ENCODE measurements at places on chromosomes 16 and 17. TPM values are rescaled to one million over a fixed set of nuclear protein-coding genes. Genes with fewer than 3 reads are reported as not detected.

Gene PGS1
- total RNA-seq, result 29.2 TPM

Gene FLYWCH1
- total RNA-seq, result 36.4 TPM

Gene CDRT4
- 1.8 TPM for total RNA-seq

Gene PLA2G15
- total RNA-seq, result 17.2 TPM

Gene CDK5R1
- total RNA-seq, result 0.28 TPM

Gene CBFA2T3
- total RNA-seq, result not detected

Gene CD68
- 16.3 TPM for total RNA-seq

Gene HOXB3
- total RNA-seq, result under 0.01 TPM

Gene CTF1
- 1.7 TPM for total RNA-seq

Gene TMEM114
- not detected for total RNA-seq

Gene TBX21
- 0.14 TPM for total RNA-seq

Gene FOXN1
- total RNA-seq, result not detected

Gene EME1
- total RNA-seq, result 1.3 TPM

Gene CBX2
- total RNA-seq, result 0.28 TPM

Gene TP53TG3C
- total RNA-seq, result not detected

Gene KDM6B
- total RNA-seq, result 7.7 TPM

Gene ZACN
- total RNA-seq, result not detected

Gene OR1A1
- total RNA-seq, result not detected

Gene HID1
- 0.28 TPM for total RNA-seq

Gene SYT17
- under 0.01 TPM for total RNA-seq

Gene UTS2R
- not detected for total RNA-seq

Gene RUNDC3A
- total RNA-seq, result 0.43 TPM

Gene C16orf54
- total RNA-seq, result not detected

Gene RNF40
- total RNA-seq, result 53.8 TPM

Gene TBC1D3K
- under 0.01 TPM for total RNA-seq

Gene ST6GALNAC1
- not detected for total RNA-seq

Gene SP6
- total RNA-seq, result under 0.01 TPM

Gene HS3ST3A1
- total RNA-seq, result 4.1 TPM

Gene CACNG1
- total RNA-seq, result not detected

Gene CCL4L2
- 0.14 TPM for total RNA-seq

Gene CANT1
- 27.9 TPM for total RNA-seq

Gene ZFP3
- total RNA-seq, result 1.3 TPM

Gene CD300LF
- total RNA-seq, result not detected

Gene MMP28
- total RNA-seq, result 2.6 TPM

Gene TBC1D3E
- total RNA-seq, result not detected

Gene MT1G
- total RNA-seq, result not detected

Gene CCL4
- not detected for total RNA-seq

Gene CCDC154
- 0.14 TPM for total RNA-seq

All from smooth muscle cell of bladder (primary cell).